ENCODE measurements at places on chromosomes 4 and X. TPM values are rescaled to one million over a fixed set of nuclear protein-coding genes. Genes with fewer than 3 reads are reported as not detected.

DNA sequence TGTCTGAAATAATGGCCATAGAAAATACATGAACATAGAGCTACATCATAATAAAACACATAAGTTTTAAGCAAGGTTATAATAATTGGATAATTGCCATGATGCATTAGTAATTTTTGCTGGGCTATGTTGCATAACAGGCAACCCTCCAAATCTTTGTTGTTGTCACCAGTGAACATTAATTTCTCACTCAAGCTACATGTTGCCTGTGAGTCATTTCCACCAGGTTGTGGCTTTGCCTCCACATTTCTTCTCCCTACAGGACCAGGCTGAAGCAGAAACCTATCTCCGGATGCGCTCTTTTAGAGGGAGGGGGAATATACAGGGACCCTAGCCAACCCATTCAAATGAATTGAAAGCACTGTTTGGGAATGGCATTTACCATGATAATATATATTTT lies 347.7 kb downstream of the GABRG1 start:
- no peak for DNase-seq

DNA sequence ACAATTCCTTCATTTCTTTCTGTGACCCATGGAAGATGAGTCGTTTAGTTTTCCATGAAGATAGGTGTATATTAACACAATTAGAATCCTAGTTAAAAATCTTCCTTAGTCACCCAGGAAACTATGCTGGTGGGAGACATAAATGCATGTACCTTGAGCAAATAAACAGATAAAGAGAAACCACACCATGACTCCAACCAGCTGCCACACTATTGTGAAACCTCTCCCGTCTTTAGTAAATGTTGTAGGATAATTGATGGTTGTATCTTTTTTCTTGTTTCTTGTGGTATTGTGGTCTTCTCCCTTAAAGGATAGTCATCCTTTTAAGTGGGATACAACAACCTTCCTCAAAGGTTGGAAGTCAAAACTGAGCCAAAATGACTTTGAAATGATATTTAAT lies 103.8 kb upstream of the LEF1 start:
- no peak for DNase-seq

- no peak for DNase-seq
Observed at GRCh38 chr4:22986262-22986661, 293.5 kb downstream of the GBA3 start.

DNA sequence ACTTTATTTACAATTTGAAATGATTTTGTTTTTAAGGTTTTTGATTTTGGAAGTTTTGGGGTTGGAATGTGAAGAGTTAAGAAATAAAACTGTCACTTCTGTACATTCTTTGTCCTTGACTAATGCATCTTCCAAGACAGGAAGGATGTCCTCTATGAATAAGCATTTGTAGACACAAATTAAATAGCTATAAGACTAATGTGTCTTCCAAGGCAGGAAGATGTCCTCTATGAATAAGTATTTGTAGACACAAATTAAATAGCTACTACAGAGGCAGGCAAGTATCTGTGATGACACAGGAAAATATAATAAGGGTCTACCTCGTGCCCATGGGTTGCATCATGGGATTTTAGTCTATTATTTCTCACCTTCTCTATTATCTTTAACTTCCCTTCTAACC lies 14.5 kb downstream of the PRSS48 start:
- DNase-seq: no peak

- no peak for DNase-seq
Observed at GRCh38 chr4:109608879-109609278, 48.8 kb downstream of the MCUB start.

The RPS6KA6 gene
- total RNA-seq: 0.32 TPM

The CXCL9 gene
- total RNA-seq: 0.35 TPM

The RHOH gene
- 0.54 TPM for total RNA-seq

The DAPP1 gene
- 0.73 TPM for total RNA-seq

The WAS gene
- 4.4 TPM for total RNA-seq

The RAI2 gene
- total RNA-seq: 19.1 TPM

The RTL9 gene
- 0.38 TPM for total RNA-seq
